Brain pericyte (primary cell): ENCODE measurements at places on chromosomes 1 and 21.

DNA sequence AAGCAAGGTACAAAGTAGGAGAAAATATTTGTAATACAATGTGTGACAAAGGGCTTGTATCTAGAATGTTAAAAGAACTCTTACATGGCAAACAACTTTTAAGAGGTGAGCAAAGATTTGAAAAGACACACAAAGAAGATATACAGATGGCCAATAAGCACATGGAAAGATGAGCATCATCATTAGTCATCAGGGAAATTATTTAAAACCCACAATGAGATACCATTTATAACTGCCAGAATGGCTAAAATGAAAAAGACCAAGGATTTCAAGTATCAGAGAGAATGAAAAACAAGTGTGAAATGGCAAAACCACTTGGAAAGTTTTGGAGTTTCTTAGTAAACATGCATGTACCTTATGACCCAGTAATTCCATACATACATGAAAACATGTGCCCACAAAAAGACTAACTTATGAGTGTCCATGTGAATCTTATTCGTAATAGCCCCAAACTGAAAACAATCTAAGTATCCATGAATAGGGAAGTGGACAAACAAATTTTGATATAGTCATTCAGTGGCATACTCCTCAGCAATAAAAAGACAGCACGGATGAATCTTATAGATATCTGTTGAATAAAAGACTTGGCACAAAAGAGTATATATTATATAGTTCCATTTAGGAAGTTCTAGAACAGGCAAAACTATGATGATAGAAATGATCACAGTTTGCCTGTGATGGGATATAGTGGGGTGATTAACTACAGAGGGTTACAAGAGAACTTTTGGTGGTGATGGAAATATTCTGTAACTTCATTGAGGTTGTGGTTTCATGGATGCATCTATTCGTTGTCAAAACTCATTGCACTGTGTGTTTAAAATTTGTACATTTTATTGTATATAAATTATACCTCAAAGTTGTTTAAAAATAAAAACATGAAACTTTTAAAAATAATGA is 82.0 kb downstream of the DISP1 start:
- no peak for DNase-seq

DNA sequence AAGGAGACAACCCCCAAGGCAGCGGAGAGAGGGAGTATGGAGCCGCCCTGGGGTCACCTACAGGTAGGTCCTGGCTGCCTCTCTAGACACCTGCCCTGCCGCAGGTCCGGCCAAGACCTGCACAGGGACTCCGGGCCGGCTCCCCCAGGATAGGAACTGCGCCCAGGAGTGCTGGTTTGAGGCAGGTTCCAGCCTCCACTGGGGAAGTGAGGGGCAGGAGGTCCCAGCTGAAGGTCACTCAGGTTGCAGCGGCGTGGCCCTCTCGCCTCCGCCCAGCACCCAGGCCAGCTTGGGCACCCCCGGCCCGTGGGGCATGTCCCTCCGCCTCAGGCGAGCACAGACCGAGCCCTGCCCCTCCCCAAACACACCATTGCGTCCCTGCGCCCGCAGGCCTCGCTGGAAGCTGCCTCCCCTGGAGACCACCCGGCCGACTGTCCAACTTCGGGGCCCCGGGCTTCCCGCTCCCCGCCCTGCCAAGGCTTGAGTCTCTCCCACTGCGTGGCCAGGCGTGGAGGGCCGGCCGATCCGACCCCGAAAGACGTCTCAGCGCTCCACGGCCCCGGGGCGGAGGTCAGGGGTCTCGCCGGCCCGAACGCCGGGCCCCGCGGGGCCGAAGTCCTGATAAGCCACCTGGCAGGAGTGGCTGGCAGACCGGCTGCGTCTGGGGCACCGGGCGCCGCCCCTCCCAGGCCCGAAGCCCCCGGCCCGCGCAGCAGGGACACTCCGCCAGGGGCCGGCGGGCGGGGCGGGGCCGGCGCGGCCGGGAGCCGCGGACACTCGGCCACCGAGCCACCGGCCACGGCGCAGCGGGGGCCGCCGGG is 1.4 kb upstream of the SKI start:
- DNase-seq = no peak

DNA sequence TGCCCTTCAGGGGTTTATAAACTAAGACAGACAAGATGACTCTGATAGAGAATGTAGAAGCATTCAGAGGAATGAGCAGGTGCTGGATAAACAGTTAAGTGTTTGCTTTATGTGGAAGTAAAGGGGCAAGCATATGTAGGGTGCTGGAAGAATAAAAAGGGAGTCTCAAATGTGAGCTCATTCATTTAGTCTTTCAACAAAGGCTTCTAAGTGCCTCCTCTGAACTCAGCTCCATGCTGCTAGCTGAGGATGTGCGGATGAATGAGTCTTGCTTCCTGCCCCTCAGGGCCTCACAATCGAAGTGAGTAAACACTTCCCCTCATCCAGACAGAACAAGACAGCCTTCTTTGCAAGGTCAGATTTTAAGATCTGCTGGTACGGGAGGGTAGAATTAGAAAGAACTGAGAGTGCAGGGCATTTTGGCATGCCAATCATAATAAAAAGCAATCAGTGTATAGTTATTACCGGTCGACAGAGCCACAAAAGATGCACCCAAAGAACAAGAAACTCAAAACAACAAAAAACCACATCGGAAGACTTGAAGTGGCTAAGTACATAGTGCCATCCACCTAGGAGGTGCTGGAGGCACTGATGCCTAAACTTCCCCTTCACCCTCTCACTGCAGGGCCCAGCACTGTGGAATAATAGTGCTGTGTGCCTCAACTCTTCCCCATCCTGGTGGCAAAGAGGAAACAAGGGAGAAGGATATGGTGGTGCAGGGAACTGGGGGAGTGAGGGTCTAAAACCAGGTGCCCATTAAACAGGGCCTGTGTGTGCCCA is 69.8 kb downstream of the TNR start:
- DNase-seq = no peak

DNA sequence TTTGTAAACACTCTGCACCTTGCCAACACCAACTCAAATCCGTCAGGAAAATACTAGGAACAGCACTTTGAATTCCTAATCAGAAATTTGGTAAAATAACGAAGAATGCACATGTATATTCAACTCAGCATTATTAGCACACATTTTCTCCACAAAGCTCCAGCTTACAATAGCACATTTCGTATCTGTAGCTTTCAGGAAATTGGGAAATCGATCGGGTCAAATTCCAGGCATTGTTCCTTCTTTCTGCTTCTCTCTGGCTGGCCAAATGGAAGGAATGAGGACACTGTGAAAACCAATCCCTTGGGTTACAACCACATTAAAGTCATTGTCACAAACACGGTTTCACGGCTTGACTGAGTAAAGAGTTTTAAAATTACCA is 58.6 kb downstream of the NPHP4 start:
- no peak for DNase-seq

DNA sequence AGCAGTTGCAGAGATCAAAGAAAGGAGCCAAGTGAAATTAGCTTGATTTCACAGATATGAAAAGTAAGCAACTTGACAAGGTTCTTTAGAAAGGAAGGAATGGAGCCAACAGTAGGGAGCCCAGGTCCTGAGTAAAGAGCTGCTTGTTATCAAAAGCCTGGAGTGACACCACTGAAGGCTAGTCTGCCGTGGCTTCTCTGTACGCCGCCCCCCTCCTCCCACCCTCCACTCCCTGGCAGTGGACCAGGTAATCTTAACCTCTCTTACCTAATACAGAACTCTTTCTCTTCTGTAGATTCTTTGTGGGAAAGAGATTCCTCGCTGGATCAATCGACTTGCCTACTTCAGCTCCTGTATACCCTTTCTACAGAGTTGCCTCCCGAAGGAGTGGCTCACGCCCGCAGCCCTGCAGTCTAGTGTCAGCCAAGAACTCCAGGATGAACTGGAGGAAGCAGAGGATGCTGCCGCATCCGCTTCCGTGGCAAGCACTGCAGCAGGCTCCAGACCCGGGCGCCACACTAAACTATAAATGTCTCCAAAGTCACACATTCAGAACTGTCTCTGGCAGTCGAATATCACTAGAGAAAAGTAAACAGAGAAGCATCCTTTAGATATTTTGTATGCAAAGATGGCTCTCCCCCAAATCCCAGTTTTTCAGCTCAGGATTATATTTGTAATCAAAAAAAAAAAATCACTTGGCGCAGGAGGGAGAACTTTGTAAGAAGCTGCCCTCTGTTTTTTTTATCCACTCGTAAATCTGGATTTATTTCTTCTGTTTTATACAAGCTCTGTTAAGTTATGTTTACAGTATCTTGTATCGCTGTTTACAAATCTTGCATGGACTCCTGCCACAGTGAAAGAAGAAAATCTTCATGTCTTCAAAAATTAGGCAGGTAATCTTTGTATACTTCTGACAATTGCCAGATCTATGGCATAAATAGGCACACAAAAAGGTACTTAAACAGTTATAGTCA is 52.6 kb downstream of the DESI2 start:
- DNase-seq = no peak

DNA sequence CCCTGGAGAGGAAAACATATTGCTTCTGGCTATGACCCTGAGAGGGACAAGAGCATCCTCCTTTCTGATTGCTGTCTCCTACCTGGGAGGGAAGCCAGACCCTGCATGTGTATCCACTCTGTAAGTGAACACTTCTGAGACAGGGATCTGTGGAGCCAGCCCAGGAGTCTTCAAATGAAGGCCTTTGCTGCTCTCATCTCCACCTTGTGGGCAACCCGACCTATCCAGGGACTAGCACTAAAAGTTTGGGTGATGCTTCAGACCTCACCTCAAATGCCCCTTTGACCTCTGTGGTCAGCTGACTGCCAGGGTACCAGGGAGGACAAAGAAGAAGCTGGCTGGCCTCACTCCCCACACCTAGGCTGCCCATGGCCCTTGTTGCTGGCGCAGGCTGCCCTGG is 64.7 kb downstream of the KCND3 start:
- no peak for DNase-seq

- DNase-seq = no peak
Observed at GRCh38 chr21:41600116-41600515, 92.2 kb upstream of the TMPRSS2 start.

DNA sequence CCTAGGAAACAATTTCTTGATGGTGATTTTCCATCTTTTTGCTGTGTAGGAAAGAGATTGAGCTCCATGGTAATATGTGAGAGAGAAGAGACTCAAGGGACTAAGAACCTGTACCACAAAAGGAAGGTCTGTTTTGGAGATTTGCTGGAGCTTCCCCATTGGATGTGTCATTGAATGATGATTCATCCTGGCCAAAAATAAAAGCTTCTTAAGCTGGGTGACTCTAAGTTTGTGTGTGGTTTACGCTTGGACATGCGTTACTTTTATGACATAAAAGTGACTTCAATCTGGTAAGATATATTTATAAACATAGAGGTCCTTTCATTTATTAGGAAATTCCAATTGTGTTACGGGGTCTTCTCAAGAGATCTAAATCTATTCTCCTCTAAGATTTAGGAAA is 17.4 kb upstream of the IL19 start:
- no peak for DNase-seq

DNA sequence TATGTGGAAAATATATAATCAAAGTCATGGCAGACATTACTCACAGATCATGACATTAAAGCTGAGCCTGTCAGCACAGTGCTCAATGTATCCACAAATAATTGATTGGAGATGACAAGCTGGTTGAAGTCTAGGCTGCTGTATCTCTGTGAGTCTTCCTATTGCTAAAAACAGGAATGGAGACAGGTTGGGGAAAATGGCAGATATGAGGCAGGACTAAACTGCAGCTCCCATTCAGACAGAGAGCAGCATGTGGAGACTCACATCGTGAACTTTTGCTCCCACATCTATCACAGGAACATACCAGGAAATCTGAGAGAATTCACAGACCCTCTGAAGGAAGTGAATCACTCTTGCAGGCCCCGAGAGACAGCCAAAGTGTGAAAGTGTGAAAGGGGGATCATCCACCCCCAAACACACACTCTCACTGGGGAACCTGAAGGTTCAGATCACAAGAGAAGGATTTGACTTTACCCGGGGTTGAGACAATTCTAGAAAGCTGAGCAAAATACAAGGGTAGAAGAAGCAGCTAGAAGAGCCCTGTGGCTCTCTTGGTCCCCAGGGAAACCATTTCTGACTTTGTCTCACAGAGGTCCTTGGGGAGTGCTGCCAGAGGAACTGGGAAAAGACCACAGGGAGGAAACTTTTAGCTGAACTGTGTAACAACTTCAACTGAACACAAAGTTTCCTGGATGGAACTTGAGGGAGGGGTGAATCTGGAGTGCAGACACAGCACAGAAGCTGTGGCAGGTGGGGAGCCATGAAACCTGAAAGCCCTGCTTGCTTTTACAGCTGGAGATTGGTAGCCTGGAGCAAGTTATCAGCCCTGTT is 173.4 kb downstream of the S1PR1 start:
- no peak for DNase-seq

- no peak for DNase-seq
Observed at GRCh38 chr1:51583532-51583931, 33.4 kb upstream of the OSBPL9 start.
